ENCODE measurements at places on chromosomes 16 and 17. TPM values are rescaled to one million over a fixed set of nuclear protein-coding genes. Genes with fewer than 3 reads are reported as not detected.

DNA sequence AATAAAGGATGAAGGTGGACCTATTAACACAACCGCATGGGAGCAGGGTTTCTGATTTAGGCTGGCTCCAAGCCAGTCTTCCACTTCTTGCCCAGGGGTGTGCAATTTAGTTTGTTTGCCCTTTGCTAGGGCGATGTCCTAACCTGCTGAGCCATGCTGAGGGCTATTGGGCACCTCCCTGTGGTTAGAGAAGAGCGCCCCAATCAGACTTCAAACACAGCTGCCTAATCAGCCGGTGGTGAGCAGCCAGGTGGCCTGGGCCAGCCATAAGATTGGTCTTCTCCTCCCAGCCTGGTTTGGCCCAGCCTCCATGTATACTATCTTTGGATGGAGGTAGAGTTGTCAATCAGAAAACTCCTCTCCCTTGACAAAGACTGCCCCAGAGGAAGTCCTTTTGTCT, 15.7 kb downstream of the TMEM94 start:
- no peak for DNase-seq
- no peak overlapping the region for H3K4me3 ChIP-seq
- H3K36me3 ChIP-seq = peaks cover 15% of the 10 kb centered on the region
- H3K4me1 ChIP-seq = no peaks in the 10 kb centered on the region

DNA sequence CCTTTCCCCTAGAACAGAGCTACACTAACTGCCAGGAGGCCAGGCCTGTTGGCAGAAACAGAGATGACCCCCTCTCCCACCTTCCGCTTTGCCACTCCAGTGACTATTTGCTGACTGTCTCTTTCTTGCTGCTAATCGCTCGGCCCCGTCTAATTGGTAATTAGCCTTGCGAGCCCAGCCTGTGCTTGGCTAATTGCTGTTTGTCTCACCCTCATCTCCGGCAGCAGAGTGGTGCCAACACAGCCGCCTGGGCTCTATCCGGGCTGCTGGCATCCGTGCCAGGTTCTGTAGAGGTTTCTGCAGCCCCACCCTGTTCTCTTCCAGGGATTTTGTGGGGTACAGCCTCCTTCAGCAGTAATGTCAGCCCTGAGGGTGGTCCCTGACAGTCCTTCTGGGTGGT, 27.4 kb upstream of the PHB1 start:
- DNase-seq = no peak
- peaks cover 14% of the 10 kb centered on the region for H3K27me3 ChIP-seq
- no peaks in the 10 kb centered on the region for H3K4me1 ChIP-seq
- H3K36me3 ChIP-seq = no peaks in the 10 kb centered on the region
- H3K4me3 ChIP-seq = no peak overlapping the region
- H3K27ac ChIP-seq = no peak overlapping the region

- DNase-seq = no peak
- no peak overlapping the region for H3K27ac ChIP-seq
- no peaks in the 10 kb centered on the region for H3K27me3 ChIP-seq
- H3K4me3 ChIP-seq = no peak overlapping the region
- no peaks in the 10 kb centered on the region for H3K4me1 ChIP-seq
These were observed 12.9 kb upstream of the CMIP start for GRCh38 chr16:81431554-81432353.

- H3K27ac ChIP-seq = no peak overlapping the region
- no peak for DNase-seq
- H3K27me3 ChIP-seq = no peaks in the 10 kb centered on the region
- peaks cover 14% of the 10 kb centered on the region for H3K36me3 ChIP-seq
These were observed 38.7 kb downstream of the ESRP2 start for GRCh38 chr16:68197250-68197649.

- no peak for DNase-seq
- no peak overlapping the region for H3K4me3 ChIP-seq
- H3K4me1 ChIP-seq = no peaks in the 10 kb centered on the region
- H3K36me3 ChIP-seq = no peaks in the 10 kb centered on the region
- no peaks in the 10 kb centered on the region for H3K27me3 ChIP-seq
These were observed 167.7 kb downstream of the ZNF423 start for GRCh38 chr16:49688036-49688697.

GRCh38 chr16:88329726-88330700, 52.7 kb upstream of the ZNF469 start:
- H3K4me1 ChIP-seq = no peaks in the 10 kb centered on the region
- no peaks in the 10 kb centered on the region for H3K27me3 ChIP-seq
- H3K27ac ChIP-seq = no peak overlapping the region
- DNase-seq = no peak
- no peaks in the 10 kb centered on the region for H3K36me3 ChIP-seq

DNA sequence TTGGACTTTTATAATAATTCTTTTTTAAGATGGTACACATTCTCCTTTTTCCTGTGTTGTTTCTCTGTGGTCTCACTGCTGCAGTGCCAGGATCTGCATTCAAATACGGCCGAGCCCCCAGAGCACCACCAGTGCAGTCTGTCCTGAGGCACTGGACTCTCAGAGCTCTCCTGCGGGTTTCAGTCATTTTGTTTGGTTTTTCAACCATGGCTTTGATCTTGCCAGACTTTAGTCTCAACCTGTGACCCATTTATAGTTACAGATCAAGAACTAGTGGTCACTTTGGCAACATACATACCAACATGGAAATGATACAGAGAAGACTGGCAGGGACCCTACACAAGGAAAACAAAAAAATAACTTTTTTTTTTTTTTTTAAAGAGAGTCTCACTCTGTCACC, 177.4 kb downstream of the LGALS9B start:
- H3K27ac ChIP-seq = no peak overlapping the region
- no peaks in the 10 kb centered on the region for H3K36me3 ChIP-seq
- DNase-seq = no peak
- no peaks in the 10 kb centered on the region for H3K27me3 ChIP-seq

DNA sequence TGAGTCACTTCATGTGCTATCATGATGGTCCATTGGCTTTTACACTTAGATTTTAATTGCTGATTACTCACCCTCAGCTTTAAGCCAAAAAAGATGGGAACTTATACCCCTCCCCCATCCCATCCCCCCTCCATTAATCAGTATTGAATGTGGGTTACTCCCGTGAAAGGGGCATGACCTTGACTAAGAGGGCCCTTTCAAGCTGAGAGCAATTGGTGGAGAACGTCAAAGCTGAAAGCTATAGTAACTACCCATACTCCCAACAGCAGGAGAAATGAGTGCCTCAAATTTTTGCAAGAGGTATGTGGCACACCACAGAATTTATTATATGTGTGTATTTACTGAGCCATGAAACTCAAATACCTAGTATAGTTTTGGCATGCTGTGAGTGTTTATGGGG, 99.7 kb upstream of the CDH8 start:
- no peak overlapping the region for H3K4me3 ChIP-seq
- H3K4me1 ChIP-seq = no peaks in the 10 kb centered on the region
- no peak for DNase-seq
- H3K36me3 ChIP-seq = no peaks in the 10 kb centered on the region
- no peaks in the 10 kb centered on the region for H3K27me3 ChIP-seq
- no peak overlapping the region for H3K27ac ChIP-seq

- peak overlapping the region; percentile 99 for H3K27ac ChIP-seq
- peak overlapping the region; percentile 92 for H3K4me3 ChIP-seq
- no peaks in the 10 kb centered on the region for H3K27me3 ChIP-seq
- no peak for DNase-seq
- peaks cover 9% of the 10 kb centered on the region for H3K36me3 ChIP-seq
- peaks cover 51% of the 10 kb centered on the region for H3K4me1 ChIP-seq
These were observed 473 bp downstream of the SUPT6H start for GRCh38 chr17:28662527-28662829.

- no peak overlapping the region for H3K4me3 ChIP-seq
- no peaks in the 10 kb centered on the region for H3K27me3 ChIP-seq
- H3K36me3 ChIP-seq = no peaks in the 10 kb centered on the region
- DNase-seq = no peak
These were observed 14.8 kb downstream of the DNAI2 start for GRCh38 chr17:74288785-74289184.

DNA sequence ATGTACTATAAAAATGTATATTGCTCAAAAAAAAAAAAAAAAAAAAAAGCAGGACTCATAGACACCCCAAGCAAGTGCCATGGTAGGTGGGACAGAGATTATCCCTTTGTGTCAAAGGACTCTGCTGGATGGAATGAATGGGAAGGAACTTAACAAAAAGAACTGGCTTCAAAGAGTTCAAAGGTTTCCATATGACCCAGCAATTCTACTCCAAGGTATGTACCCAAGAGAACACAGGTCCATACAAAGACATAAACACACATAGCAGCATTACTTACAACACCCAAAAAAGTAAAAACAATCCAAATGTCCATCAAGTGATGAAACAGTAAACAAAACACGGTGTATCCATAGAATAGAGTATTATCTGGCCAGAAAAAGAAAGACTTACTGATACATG, 255.2 kb downstream of the SLC39A11 start:
- peaks cover 3% of the 10 kb centered on the region for H3K36me3 ChIP-seq
- no peak for DNase-seq
- no peak overlapping the region for H3K4me3 ChIP-seq
- H3K27me3 ChIP-seq = no peaks in the 10 kb centered on the region
- H3K4me1 ChIP-seq = no peaks in the 10 kb centered on the region
- H3K27ac ChIP-seq = no peak overlapping the region

DNA sequence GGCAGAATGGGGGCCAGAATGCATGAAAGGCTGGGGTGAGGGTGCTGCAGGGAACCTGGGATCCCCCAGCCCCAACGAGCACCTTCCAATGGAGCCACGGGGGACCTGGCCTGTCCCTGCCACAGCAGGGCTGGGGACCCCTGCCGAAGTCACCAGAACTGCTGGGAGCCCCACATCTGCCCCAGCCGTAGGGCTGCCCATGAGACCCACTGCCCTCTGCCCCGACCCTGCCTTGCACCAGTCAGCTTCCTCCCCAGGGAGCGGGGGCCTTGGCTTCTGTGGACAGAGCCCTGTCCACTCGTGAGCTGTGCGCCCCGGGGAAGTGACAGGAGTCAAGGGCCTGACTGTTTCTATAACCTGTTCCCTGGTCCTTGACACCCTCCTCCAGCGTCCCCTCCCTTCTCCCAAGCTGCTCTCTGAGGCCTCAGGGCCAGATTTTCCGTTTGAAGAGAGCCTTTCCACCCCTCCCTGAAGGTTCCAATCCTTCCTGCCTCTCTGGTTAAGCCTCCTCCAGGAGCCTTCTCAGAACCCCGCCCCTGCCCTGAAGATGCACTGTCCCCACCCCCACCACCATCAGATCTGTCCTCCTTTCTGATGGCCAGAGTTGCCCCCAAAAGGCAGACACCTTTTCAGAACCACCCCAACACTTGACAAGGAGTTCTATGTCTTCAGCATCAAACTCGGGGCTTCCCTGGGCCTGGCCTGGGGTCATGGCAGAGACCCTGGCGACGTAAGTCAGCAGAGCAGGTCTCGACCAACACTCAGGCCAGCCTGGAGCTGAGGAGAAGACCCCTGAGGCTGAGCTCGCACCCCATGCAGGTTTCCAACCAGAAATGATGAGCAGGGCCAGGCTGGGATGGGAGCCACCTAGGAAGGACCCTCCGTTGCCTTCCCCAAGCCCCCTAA, 10.7 kb upstream of the PRR29 start:
- H3K4me3 ChIP-seq = no peak overlapping the region
- no peaks in the 10 kb centered on the region for H3K36me3 ChIP-seq
- DNase-seq = no peak
- H3K27me3 ChIP-seq = no peaks in the 10 kb centered on the region

GRCh38 chr17:3843935-3844516, 2.0 kb downstream of the NCBP3 start:
- H3K27ac ChIP-seq = no peak overlapping the region
- no peak overlapping the region for H3K4me3 ChIP-seq
- peaks cover 30% of the 10 kb centered on the region for H3K4me1 ChIP-seq
- H3K36me3 ChIP-seq = peaks cover 22% of the 10 kb centered on the region

DNA sequence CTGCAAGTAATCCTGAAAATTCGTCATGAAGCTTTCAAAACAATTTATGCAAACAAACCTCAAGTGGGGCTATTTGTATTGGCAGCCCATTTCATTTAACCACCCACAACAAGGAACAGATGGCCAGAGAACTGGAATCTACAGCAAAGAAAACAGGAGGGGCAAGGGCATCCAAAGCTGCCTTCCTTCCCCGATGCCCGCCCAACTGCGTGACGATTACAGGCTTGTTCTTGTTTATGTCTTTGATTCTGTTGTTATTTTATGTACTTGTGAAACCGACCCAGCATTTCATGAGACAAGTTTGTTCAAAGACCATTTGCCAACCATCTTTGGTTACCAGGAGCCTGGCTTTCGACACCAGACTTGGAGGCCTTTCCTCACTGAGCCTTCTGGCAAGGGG, 59.1 kb upstream of the IRX6 start:
- no peak overlapping the region for H3K4me3 ChIP-seq
- H3K36me3 ChIP-seq = no peaks in the 10 kb centered on the region
- H3K27me3 ChIP-seq = no peaks in the 10 kb centered on the region
- H3K27ac ChIP-seq = no peak overlapping the region

- no peaks in the 10 kb centered on the region for H3K36me3 ChIP-seq
- no peak for DNase-seq
- no peaks in the 10 kb centered on the region for H3K27me3 ChIP-seq
- no peak overlapping the region for H3K27ac ChIP-seq
These were observed 224.3 kb upstream of the EEF2KMT start for GRCh38 chr16:5321930-5322329.

DNA sequence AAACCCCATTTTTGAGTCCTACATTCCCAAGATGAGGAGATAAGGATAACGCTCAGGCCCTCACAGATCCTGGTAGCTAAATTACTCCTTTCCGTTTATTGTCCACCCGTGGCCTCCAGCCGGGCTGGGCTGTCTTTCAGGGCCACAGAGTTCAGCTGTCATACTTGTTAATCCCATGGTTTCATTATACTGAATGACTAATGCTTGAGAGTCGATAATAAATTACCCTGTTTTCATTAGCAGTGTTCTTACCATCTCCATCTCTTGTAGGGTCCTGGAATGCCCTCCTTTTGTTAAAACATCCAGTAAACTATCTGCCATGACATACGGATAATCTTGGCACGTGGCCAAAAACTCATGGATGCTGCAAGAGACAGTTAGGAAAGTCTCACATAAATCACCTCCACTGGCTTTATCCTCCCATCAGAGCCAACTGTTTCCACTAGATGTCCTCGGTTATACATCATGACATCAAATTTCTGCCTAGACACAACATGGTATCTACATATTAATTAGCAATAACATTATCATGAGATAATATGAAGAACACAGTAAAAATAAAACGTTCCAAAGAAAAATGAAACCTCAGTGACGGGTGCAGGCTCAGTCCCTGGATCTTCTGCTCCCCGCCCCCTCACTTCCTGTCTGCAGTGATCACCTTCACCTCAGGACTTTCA, 45.3 kb downstream of the BRD7 start:
- peaks cover 37% of the 10 kb centered on the region for H3K4me1 ChIP-seq
- H3K36me3 ChIP-seq = peaks cover 45% of the 10 kb centered on the region
- no peak overlapping the region for H3K27ac ChIP-seq

- H3K27me3 ChIP-seq = peaks cover 4% of the 10 kb centered on the region
- H3K4me3 ChIP-seq = no peak overlapping the region
- no peak for DNase-seq
- no peaks in the 10 kb centered on the region for H3K36me3 ChIP-seq
These were observed 29.7 kb downstream of the RTN4RL1 start for GRCh38 chr17:1995321-1995892.

GRCh38 chr17:81500047-81500446, 12.6 kb downstream of the ACTG1 start:
- no peak overlapping the region for H3K4me3 ChIP-seq
- H3K36me3 ChIP-seq = no peaks in the 10 kb centered on the region
- no peak overlapping the region for H3K27ac ChIP-seq
- H3K4me1 ChIP-seq = no peaks in the 10 kb centered on the region
- peak; percentile 25 for DNase-seq
- no peaks in the 10 kb centered on the region for H3K27me3 ChIP-seq

Gene MYH2
- not detected for polyA plus RNA-seq

Gene TM4SF5
- not detected for polyA plus RNA-seq

Gene GSG1L2
- polyA plus RNA-seq = not detected

Gene NACA2
- polyA plus RNA-seq = not detected

Gene MC1R
- polyA plus RNA-seq = not detected

Gene MYH1
- not detected for polyA plus RNA-seq

Gene TBC1D3C
- not detected for polyA plus RNA-seq

Gene NR1D1
- polyA plus RNA-seq = 5.7 TPM

Gene HIGD1B
- not detected for polyA plus RNA-seq

Measured in CD4-positive, alpha-beta memory T cell (primary cell).